Activated CD8-positive, alpha-beta memory T cell treated with anti-CD3 and anti-CD28 coated beads for 48 hours (primary cell): ENCODE measurements at places on chromosomes 5 and 9.

GRCh38 chr5:129978270-129978669 is 74.0 kb downstream of the CHSY3 start:
- DNase-seq: no peak

- no peak for DNase-seq
Measured at GRCh38 chr5:173245319-173246134, 10.5 kb upstream of the NKX2-5 start.

- no peak for DNase-seq
Measured at GRCh38 chr9:8764051-8764450, 964.5 kb upstream of the DMAC1 start.

- DNase-seq: no peak
Measured at GRCh38 chr5:82811490-82811889, 265.7 kb downstream of the TMEM167A start.

DNA sequence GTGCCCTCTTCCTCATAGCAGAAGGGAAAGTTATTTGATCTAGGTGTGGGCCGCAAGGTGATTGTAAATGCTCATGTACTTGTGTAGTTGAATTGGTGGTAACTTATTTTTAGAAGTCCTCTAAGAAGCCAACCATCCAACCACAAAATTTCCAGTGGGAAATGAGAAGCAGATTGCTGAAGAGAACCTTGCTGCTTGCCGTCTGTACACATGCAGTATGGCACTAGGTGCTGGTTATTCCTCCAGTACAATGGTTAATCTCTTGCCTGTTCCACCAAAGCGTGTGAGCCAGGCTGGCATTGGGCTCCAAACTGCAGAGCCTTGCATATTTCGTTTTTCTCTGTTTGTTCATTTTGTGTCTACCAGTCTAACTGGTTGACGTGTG is 28.0 kb downstream of the PIP5K1B start:
- no peak for DNase-seq

DNA sequence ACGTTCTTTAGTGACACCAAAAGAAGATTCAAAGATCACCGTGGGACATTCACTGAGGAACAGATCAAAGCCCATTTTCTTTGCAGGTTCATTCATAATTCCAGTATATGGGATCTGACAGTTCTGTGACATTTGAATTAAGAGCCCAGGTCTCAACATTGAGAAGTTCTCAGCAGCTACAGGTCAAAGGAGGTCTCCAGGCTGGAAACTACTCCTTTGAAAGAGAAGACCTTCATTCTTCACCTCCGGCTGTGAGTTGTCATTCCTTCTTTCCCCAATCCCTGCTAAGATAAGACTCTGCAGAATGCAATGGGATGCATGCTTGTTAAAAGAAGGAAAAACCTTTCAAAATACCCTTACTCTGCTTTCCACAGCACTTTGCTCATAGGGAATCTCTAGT is 79.0 kb downstream of the COL23A1 start:
- DNase-seq: no peak

- no peak for DNase-seq
Measured at GRCh38 chr5:7412409-7412808, 16.5 kb downstream of the ADCY2 start.

GRCh38 chr5:38835887-38836286 is 9.9 kb upstream of the OSMR start:
- DNase-seq: no peak

- DNase-seq: no peak
Measured at GRCh38 chr5:59000211-59000610, 417.3 kb downstream of the RAB3C start.

- no peak for DNase-seq
Measured at GRCh38 chr5:11027660-11028059, 266.6 kb upstream of the DAP start.

GRCh38 chr9:121836366-121836885 is 185.0 kb downstream of the DAB2IP start:
- DNase-seq: no peak

DNA sequence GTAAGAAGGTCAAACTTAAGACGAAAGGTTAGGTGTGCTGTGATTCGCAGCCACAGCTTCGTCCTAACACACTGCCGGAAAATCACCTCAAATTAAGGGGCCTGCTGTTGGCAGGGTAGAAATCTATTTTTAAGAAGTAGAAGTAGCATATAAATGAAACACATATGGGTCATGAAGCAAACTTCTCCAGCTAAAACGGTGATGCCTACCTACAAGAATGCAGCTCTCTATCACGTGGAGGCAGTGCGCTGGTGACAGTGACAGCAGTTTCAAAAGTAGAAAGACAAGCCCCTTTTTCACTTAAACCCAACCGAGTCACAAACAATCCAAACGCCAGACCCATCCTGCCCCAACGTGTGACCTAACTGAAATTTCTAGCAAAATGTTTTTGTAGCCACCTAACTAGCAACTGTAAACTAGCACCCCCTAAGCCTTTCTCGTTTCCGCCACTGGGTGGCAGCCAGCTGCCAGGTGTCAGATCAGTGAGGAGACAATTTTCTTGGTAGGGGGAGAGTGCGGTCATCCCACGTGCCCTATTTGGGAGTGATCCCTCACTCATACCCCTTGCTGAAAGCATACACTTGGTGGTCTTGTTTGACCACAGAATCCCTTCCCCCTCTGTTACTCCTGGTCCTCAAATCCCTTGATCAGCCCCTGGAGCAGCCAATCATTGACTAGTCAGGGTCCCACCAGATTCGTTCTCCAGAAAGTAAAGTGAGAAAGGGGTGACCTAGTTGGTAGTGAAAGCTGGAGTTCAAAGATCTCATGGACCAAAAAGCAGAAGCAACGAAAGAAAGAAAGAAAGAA is 71.8 kb upstream of the MAMDC2 start:
- no peak for DNase-seq

- no peak for DNase-seq
Measured at GRCh38 chr5:133780619-133781280, 168.4 kb upstream of the FSTL4 start.

- DNase-seq: no peak
Measured at GRCh38 chr5:123964884-123965283, 452.9 kb downstream of the CSNK1G3 start.

DNA sequence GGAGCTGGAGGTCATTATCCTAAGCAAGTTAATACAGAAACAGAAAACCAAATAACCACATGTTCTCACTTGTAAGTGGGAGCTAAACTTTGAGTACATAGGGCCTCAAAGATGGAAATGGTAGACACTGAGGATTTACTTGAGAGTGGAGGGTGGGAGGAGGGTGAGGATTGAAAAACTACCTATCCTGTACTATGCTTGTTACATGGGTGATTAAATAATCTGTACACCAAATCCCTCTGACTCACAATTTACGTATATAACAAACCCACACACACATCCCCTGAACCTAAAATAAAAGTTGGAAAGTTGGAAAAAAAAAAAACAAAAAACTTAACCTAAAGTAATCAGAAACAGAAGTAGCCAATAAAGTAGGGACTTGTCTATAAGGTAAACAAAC is 48.8 kb upstream of the LARP1 start:
- no peak for DNase-seq

GRCh38 chr9:110152704-110153374 is 55.1 kb downstream of the C9orf152 start:
- DNase-seq: no peak

DNA sequence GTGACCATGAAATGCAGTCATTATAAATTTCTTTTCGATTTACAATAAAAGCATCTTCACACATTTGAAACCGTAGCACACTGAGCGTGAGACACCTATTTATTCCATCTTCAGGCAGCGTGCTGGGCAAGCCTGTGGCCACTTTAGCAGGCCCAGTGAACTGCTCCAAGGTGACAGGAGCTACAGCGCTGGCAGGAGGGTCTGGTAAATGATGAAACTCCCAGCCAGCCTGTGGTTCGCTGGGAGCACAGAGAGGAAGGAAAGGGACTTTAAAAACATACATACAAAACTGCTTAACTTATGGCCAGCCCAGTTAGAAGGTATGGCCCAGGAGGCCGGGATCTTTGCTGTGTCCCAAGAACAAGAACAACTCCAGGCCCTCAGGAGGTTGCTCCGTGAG is 5.1 kb downstream of the RAPGEF1 start:
- no peak for DNase-seq

DNA sequence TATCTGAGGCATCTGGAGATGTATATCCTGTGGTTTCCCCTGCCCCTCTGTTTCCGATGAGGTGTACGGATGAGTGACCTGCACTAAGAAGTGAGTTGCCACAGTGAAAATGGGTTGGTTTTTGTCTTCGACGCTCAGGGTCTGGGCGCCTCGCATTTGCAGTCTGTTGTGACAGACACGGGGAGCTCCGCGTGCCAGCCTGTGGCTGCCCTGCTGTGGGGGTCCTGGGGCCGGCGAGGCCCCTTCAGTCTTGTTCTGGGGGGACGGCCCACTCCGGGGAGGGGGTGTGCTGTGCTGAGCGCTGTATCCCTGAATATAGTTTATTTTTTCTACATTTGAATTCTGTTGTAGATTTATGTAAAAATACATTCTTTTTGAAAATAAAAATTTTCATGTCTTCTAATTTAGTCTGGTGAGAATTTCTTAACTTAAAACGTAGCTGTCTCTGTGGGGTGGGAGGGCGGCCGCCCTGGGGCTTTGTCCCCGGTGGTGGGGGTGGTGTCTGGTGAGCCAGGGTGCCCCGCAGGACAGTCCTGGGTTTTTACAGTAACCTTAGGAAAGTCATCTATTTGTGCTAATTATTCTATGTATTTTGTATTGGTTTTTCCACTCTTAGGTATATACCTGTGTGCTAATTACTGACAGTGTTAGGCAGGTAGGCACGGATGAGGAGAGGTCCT is 4.7 kb downstream of the RNU6ATAC start:
- no peak for DNase-seq

DNA sequence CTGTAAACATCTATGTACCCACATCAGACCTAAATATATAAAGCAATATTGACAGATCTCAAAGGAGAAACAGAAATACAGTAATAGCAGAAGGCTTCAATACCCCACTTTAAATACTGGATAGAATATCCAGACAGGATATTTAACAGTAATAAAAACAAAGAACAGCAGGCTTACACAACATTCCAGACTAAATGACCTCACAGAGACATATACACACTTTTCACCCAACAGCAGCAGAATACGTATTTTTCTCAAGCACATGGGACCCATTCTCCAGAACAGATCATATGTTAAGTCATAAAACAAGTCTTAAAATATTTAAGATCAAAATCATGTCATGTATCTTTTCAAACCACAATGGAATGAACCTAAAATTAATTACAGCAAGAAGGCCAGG is 76.8 kb downstream of the CAMSAP1 start:
- DNase-seq: no peak

DNA sequence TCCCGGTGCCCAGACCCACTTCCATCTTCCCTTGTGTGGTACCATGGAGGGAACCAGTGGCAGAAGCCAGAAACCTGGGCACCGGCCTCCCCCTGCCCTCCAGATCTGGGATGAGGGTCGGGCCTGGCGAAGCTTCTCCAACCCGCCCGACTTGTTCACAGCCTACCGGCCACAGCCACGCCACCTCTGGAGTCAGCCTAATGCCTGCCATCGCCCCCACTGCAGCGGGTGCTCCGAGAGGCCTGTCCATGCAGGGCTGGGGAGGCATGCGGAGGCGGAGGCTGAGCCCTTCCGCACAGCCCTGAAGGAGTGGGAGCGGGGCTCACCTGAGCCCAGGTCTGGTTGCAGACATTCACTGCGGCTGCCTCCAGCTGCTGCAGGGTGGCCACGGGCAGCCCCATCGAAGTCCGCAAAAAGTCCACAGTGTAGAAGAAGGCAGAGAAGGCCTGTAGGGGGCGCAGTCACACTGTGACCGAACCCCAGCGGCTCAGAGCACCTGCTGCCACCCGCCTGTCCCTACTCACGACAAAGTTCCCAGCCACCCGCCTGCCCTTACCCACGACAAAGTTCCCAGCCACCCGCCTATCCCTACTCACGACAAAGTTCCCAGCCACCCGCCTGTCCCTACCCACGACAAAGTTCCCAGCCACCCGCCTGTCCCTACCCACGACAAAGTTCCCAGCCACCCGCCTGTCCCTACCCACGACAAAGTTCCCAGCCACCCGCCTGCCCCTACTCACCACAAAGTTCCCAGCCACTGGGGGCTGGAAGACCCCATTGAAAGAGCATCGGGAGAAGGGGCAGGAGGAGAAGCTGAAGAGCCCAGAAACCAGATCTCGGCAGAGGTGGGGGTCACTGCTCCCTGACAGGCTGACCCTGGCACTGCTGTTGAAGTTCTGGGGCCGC is 3.8 kb upstream of the NPDC1 start:
- no peak for DNase-seq
